ENCODE measurements at places on chromosomes 12 and 14.

DNA sequence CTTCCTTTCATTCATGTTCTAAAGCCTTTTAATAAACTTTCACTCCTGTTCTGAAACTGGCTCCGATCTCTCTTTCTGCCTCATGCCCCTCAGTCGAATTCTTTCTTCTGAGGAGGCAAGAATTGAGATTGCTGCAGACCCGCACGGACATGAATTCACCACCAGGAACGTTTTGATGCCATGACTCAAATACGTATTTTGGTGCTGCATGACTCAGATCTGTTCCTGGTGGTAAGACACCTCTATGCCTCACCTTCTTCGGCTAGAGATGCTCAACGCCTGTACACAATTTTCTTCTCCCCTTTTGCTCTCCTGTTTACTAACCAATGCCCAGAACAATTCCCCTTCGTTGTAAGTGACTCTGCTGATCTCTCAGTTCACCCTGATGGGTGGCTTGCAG is 52.0 kb upstream of the RIMBP2 start:
- no peak for DNase-seq

- no peak for DNase-seq
Observed at GRCh38 chr12:93667672-93668071, 9.5 kb upstream of the CRADD start.

DNA sequence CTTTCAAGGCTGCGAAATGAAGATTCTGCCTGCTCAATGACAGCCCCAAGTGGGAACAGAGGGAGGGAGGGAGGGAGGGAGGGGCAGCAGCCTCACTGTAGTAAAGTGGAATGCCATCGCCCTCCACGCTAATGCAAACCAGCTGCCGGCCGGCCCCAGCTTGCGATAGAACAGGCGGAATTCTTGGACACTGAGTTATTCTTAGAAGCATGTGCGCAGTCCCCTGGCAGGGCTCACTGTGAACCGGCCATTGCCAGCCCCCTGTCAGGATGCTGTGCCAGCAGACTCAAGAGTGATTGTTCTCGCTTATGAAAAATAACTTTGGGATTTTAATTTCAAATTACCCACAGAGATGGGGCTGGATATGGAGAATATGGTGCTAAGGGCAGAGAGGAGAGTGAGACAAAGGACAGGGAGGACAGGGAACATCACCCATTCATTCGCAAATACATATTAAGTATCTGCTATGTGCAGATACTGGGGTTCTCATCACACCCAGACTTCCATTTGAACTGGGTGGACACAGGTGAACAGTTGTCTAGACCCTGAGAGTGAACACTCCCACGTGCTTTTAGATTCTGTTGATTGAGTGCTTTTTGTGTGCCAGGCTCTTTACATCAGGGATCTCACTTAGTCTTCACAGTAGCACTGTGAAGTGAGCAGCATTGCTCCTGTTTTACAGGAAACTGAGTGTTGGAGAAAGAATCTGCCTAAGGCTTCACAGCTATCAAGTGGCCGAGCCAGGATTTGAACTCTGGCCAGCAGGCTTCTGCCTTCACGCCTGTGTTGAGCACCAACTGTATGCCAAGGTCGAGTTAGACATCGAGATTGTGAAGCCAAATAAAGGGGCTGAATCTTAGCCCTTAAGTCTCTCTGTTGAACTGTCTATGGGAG is 192.9 kb downstream of the C12orf75 start:
- no peak for DNase-seq

- DNase-seq, result no peak
Observed at GRCh38 chr12:43882578-43883178, 46.8 kb downstream of the TMEM117 start.

- no peak for DNase-seq
Observed at GRCh38 chr12:108799401-108800243, 57.8 kb downstream of the SSH1 start.

- no peak for DNase-seq
Observed at GRCh38 chr12:87779858-87780498, 249.2 kb downstream of the C12orf50 start.

GRCh38 chr14:49619730-49620129 is 696 bp downstream of the RPL36AL start:
- DNase-seq, result no peak

DNA sequence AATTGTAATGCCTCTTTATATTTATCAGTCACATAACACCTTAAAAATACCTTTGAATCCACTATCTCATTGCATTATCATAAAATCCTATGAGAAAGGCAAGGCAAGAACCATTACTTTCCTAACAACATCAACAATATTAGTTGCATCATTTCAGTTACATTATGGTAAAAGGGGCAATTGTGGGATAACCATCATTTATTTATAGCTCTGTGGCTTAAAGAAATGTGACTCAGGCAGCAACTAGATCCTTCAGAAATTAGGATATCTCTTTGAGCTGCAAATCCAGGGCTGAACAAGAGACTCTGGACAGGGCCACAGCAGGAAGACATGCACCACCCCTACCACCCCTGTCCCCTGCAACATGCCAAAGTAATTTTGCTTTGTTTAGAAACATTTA is 36.4 kb downstream of the EPS8 start:
- no peak for DNase-seq

GRCh38 chr14:91123201-91123600 is 9.3 kb downstream of the DGLUCY start:
- DNase-seq, result no peak

- peak; percentile 91 for DNase-seq
Observed at GRCh38 chr12:51323966-51324895, at the start of gene BIN2. Gene BIN2, minus strand, starts transcription at chr12:51324174. Its CDS starts 72 bp downstream, at chr12:51324102.

GRCh38 chr12:1619587-1619986 is 9.4 kb upstream of the WNT5B start:
- DNase-seq, result peak; percentile 47

- DNase-seq, result no peak
Observed at GRCh38 chr12:69471667-69472385, 1.6 kb downstream of the FRS2 start.

DNA sequence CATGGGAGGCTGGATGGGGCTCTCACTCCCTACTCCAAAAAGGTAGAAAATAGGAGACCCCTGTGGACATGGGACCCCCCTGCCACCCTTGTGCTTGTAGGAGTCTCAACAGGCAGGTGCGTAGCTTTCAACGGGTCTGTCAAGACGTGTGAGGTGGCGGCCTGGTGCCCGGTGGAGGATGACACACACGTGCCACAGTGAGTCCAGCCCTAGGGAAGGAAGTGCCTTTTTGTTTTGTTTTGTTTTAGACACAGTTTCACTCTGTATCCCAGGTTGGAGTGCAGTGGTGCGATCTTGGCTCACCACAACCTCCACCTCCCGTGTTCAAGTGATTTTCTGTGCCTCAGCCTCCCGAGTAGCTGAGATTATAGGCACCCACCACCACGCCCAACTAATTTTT is 12.9 kb downstream of the P2RX4 start:
- DNase-seq, result no peak

DNA sequence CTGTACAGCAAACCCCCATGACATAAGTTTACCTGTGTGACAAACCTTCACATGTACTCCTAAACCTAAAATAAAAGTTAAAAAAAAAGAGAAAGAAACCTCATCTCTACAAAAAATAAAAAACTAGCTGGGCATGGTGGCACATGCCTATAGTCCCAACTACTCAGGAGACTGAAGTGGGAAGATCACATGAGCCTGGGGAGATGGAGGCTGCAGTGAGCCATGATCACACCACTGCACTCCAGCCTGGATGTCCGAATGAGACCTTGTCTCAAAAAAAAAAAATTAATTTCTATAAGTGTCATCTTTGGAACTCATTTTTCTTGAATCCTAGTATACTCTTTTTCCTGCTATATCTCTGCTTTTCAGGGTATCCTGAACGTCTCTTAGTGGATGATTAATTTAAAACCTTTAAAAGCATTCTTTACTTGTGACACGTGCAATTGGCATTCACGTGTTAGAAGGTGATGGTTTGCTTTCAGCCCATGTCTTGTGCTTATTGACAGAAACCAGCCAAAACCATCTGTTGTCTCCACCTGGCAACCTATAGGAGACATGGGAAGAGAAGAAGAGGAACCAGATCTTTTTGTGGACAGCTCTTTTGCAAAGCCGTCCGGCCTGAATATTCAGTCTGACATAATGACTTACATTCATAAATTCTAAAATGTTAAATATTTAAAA is 30.6 kb upstream of the PPFIBP1 start:
- DNase-seq, result no peak

DNA sequence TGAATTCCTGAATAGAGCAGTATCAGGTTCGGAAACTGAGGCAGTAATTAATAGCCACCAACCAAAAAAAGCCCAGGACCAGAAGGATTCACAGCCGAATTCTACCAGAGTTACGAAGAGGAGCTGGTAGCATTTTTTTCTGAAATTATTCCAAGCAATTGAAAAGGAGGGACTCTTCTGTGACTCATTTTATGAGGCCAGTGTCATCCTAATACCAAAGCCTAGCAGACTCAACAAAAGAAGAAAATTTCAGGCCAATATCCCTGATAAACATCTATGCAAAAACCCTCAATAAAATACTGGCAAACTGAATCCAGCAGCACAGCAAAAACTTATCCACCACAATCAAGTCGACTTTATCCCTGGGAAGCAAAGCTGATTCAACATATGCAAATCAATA is 202.3 kb upstream of the SLC16A7 start:
- DNase-seq, result no peak

- no peak for DNase-seq
Observed at GRCh38 chr12:6548966-6549683, 6.7 kb downstream of the IFFO1 start.

DNA sequence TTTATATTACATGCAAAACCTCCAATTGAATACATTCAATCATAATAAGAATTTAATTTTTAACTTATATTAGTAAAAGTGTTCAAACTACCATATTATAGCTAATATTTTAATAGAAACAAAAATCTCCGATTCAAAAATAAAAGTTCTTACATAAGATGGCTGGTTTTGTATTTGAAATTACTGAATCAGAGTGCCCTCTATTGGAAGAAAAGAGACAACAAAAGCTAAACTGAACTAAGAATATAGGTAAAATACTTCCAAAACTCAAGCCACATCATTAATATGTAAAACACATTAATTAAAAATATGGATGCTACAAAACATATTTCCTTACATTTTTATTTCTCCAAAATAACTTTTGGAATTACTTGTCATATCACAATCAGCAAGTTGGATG is 120.3 kb downstream of the GARIN6 start:
- no peak for DNase-seq

DNA sequence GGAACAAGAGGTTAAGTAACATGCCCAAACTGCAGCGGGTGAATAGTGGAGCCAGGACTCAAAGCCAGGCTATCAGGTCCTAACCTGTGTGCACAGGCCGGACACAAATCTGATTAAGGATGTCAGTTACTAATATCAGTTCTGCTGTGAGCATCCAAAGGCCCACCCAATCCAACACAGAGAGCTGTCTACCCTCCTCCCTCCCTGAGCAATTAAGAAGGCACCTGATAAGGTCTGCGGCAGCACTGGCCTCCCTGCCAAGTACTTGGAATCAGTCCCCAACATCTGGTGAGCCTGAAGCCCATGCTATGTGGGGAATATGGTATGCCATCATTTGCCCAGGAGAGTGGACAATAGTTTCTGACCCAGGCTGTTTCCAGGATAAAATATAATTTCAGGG is 3.9 kb downstream of the HEBP1 start:
- no peak for DNase-seq

DNA sequence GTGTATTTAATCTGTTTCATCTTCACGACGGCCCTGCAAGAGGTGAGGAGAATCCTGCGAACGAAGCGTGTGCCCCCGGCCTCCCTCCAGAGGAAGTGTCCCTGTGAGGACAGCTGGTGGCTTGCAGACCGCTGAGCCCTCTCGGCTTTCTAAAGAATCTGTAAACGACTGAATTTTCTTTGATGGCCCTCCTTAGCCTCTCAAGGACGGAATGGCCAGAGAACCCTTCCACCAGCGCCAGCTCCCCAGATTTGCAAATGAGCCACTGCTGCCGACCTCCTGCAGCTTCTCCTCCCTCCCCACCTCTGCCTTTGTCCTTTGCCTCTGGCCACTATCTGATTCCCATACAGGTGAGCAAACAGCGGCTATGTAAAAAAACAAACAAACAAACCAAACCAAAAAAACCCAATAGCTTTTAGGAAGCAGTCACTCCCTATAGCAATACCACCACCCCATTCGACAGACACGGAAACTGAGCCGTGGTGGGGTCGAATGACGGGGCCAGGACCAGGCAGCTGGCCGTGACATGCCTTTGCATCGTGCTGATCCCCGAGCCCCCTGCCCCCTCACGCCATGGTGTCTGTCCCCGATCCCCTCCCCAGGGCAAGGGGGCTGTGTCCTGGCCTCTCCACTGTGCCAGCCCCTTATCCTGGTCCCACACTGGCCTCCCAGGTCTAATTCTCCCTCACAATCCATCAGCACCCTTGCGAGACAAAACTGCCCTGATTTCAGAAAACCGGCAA is 23.6 kb downstream of the RFLNA start:
- DNase-seq, result no peak

- no peak for DNase-seq
Observed at GRCh38 chr14:90616313-90616712, 199.9 kb downstream of the TTC7B start.

GRCh38 chr12:111448846-111449790 is 43.4 kb downstream of the SH2B3 start:
- DNase-seq, result no peak

- no peak for DNase-seq
Observed at GRCh38 chr12:46356655-46357437, 15.7 kb downstream of the SLC38A2 start.

- DNase-seq, result no peak
Observed at GRCh38 chr12:127810041-127810440, 456.9 kb upstream of the TMEM132C start.

GRCh38 chr14:55071870-55072640 is 20.6 kb downstream of the MAPK1IP1L start:
- peak; percentile 71 for DNase-seq

DNA sequence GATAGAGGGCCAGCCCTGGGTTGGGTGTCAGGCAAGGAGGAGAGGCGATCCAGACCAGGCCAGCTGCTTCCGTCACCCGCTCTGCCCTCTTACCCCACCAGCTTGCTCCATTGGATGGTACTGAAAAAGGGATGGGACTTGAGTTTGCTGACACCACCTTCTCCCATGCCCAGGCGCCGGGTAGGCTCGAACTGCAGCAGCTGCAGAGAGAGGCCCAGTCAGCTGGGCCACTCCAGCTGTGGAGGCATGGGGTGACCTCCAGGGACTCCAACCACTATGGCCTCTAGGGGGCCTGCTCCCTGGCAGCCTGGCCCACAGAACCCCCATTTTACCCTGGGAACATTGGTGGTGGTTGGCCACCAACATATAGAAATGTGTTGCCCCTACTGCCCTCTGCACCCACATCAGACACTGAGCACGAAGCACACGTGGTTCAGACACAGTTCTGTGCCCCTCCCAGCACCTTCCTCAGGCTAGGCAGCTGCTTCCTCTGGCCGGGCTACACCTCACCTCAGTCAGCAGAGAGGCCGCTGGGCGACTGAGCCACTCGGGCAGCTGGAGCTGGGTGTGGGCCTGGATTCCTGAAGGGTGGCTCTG is 16.0 kb downstream of the RPS6KL1 start:
- DNase-seq, result no peak

All from GM06990 (cell line).